Daoy (cell line): ENCODE measurements at places on chromosomes 3 and 15.

GRCh38 chr3:177201700-177202397 is 4.6 kb upstream of the TBL1XR1 start:
- peak; percentile 73 for DNase-seq

DNA sequence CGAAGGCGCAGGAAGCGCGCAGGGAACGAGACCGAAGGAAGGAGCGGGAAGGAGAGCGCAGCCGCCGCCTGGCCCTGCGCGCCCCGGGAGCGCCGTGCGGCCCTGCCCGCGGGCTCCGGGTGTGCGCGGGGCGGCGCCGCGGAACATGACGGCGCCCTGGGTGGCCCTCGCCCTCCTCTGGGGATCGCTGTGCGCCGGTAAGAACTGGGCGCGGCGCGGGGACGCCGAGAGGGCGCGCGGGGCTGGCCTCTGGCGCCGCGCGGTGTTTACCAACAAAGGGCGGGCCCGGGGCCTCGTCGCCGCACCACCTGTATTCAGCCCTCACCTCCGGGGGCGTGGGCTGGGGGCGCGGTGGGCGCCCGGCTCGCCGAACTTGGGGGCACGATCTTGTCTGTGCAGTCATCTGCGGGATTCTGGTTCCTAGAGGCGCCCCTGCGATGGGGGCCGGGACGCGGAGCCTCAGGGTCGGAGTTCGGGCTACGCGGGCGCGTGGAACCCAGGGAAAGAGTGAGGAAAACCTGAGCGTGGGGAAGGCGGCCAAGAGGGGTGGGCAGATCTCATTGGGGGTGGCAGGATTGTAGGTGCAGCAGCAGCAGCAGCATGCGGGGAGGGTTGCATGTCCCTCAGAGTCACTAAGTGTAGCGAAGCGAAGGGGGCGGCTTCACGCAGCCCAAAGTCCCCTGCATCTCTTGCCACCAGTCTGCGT is 641 bp downstream of the ACVR2B start:
- DNase-seq, result peak; percentile 35

DNA sequence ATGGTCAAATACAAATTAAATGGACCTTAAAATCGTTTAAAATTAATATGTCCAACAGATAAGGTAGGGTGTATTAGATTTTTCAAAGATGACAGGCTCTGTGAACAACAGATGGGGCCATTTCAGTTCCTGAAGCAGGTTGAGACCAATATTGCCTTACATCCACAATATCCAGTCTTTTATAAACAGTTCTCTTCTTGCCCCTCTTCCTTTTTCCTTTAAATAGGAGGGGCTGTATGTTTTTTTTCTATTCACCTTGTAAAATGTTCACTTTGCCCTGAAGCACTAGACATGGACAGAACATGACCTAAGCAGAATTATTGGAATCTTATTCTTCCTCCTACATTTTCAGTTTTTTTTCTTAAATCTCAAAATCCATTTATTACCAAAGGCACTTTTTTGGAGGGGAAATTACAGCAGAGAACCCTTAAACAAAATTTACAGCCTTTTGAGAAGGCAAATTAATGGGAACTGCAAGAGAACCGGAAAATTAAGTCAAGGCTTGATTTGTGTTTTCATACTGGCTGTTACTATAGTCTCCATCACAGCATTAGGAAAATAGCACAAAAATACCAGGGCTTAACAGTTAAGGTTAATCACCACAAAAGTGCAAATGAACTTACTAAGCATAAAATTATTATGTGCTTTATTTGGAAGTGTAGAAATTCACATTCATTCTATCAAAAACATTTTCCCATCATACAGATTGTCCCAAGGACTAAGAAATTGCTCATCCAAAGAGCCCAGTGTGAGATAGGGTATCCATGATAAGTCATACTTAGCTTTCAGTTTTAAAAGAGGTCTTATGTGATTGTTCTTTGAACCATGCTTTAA is 55.8 kb downstream of the CMSS1 start:
- DNase-seq, result no peak

GRCh38 chr15:75646944-75647364 is 758 bp upstream of the SNX33 start:
- DNase-seq, result no peak

DNA sequence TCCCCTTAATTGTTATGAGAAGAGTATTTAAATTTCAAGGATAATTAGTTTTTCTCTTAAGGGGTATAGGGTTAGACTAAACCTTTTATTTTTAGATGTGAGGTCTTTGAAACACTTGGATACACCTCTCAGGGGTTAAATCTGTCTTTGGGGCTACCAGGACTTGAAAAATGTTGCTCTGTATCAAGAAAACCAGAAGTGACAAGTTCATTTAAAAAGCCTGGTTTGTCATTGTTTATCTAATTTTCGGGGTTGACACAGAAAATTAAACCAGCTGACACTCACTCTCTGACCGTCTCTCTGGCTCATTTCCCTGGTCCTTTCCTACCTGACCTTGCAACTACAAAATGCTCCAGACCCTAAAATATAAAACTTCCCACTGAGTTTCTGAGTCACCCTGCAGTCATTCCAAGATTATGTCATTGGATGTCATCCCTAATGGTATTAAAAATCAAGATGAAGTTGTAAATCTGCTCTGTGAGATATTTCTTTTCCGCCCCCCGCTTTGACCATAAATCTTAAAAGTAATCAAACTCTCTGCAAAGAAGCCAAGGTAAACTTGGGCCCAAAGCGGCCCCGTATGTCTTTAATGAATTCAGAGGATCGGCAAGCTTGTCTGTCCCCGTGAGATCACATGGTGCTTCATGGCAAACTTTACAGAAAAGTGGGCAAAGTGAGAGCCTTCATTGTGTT is 32.9 kb upstream of the SKOR1 start:
- DNase-seq, result peak; percentile 21

DNA sequence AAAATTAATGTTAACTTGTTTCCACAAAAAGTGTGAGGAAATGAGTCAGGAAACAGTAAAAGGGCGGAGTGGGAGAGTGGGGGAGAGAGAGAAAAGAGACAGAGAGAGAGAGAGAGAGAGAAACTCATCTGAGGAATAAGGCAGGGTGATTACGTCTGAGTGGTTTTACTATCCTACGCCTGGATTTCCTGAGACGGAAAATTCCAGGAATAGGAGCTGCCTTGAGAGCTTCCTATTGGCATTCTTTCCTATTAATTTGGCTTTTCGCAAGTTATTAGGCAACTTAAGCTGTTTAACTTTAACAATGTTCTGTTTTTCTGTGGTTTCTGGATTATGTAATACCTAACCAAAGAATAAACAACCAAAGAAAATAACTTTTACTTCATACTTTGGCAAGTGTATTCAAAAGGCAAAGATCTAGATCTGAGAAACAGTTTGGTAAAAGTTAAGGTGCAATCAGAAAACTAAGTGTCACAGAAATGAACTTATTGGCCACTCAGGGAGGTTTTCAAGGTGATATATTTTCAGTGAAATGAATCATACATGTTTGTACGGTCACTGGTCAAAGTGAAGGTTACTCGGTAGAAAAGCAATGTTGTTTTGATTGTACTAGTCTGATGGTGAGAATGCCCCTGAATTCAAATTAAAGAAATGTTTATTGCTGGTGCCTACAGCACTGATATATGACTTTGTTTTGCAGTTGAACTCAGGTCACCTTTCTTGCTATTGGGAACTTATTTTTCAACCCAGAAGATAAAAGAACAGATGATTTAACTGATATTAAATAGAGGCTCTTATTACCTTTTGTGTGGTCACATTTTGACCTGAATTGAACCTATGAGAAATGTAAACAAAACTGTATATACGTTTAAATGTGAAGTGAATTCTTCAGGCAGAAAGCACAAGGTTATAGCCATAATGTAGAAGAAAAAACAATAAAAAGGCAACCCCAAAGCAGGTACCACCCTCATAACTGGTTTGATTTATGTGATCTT is 39.9 kb upstream of the TNFSF10 start:
- DNase-seq, result peak; percentile 62

DNA sequence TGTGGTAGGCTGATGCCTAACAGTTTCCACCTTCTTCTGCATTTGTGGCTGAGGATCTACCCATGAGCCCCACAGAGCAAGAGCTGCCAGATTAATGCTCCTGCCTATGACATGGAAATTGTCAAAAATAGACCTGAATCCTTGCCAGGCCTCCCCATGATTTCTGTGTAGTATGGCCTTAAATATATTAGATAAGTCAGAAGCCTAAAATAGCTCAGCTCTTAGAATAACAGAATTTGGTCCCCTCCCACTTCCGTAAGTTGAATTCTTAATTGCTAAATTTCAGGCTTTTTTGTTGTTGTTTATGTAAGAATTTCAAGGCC is 129.0 kb downstream of the SERPINI1 start:
- no peak for DNase-seq

DNA sequence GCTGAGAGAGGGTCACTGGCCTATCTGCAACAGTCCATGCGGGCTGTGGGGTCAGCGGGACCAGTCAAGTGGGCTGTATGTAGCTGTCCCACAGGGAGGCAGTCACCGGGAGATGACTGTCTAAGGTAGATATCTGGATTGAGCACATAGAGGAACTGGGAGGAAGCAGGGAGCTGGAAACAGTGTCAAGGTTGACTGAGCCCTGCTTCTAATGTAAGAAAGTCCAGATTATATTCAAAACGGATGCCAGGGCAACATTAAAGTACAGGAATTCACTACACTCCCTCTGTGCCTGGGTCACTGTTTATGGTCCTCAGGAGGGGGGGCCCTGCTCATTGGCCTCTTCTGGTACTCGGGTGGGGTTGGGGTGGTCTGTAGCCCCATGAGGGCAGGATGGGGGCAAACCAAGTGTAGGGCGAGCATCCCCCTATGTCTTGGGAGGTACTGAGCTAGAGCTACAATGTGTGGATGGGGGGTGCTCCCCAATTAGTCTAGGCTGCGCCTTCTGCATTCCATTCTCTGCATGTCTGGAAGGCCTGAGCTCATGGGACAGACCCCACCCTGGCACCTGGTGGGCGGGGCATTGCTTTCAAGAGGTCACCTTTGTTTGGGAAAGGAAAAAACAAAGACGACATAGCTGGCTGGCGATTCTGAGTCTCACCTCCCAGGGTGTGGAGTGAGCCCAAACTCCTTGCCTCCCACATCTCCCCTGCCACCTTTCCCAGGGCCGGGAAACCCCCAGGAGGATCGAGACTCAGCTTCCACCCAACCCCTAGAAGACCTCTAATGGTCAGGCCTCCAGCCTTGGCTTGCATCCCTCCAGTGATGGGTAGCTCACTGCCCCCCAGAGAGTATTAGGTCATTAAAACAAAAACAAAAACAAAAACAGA is 45.1 kb upstream of the C15orf39 start:
- no peak for DNase-seq

DNA sequence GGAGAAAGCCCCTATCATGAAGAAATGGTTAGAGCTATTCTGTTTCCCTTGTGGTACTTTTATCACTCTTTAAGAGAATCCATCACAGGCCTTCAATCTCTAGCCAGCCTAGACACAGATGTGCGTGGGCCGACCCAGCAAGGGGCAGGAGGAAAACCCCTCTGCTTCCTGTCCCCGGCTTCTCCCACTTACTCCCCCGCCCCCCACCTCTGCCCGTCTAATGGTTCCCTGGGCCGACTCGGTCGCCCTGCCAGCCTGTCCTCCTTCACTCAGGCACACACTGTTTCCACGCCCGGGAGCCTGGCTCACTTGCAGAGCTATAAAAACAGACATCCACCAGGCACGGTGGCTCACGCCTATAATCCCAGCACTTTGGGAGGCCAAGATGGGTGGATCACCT is 58.3 kb upstream of the TFRC start:
- no peak for DNase-seq

DNA sequence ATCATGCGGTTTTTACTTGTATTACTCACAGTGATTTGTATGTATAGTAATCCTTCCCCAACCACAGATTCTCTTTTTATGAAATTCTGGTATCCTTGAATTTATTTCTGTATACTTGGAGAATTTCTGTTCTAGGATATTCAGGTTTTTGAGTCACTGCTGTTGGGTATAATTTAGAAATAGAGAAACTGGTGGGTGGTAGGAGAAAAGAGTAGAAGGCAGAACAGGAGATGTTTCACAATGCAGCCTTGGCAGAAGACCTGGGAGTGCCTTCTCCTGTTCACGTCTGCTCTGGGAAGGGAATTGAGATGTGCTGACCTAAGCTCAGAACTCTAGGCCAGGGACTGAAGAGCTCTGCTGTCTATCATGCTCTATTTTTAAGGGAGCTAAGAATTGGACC is 193.6 kb downstream of the EPHB1 start:
- no peak for DNase-seq

DNA sequence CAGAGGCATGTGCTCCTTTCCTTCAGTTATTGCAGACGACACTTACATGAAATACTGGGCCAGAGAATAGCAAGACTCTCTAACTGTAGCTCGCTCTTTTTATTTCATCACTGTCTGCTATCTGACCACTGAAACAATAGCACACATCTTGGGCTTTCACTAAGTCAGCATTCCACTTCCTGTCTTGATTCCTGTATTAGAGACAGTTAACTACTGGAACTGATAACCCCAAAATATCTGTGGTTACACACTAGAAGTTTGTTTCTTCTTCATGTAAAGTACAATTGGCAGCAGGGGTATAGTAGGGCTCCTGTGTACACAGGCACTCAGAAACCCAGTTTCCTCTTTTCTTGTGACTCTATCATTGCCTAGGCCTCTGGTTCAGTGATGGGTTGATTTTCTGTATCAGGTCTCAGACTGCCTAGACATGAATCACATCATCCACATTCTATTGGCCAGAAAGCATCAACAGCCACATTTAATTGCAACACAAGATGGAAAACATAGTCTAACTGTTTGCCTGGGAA is 230.2 kb upstream of the CD96 start:
- no peak for DNase-seq

- no peak for DNase-seq
These were observed 84.1 kb downstream of the BOC start for GRCh38 chr3:113295463-113295862.

- no peak for DNase-seq
These were observed 13.3 kb downstream of the RPSA start for GRCh38 chr3:39419742-39420315.

- DNase-seq, result no peak
These were observed 52.8 kb downstream of the ANXA2 start for GRCh38 chr15:60344987-60345386.

DNA sequence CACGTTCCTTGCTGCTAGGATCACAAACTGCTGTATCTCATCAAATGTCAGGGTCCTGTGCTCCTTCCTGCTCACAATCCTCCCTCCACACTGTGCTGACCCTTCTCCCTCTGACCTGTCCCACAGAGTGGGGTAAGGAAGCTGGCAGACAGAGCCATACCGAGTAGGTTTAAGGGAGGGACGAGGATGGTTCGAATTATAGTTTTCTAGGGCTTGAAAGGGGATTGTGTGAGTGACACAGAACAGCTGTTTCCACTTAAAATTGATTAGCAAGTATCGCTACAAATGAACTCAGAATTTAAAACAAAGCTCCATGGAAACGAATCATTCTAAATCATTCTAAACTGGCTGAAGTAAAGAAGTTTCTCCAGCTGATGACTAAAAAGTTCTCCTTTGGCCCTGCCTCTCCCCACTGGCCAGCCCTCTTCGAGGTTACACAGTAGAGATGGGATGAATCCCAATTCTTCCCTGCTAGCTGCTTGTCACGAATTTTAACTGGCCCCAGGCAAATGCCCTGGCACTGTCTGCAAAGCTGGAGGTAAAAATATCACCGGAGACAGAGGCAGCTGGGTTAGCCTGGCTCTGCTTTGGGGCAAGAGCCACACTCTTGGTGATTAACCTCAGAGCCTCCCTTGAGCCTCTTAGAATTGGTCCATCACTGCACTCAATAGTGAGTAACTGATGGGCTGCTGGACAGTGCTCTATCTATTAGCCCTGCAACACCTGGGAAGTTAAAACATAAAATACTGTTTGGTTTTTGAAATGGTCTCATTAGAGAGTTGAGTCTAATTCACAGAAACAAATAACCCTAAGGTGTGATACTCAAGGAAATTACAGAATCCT is 194.9 kb downstream of the CHST2 start:
- DNase-seq, result no peak

- DNase-seq, result no peak
These were observed 108.4 kb upstream of the RASGRP1 start for GRCh38 chr15:38672814-38673670.

GRCh38 chr3:4885316-4885715 is 93.9 kb upstream of the BHLHE40 start:
- peak; percentile 25 for DNase-seq
